Small intestine (tissue), 16 donors: ENCODE measurements at places on chromosomes 11 and 22.

- no peaks in the 10 kb centered on the region for H3K36me3 ChIP-seq
- H3K27ac ChIP-seq: no peak overlapping the region
- no peak overlapping the region for H3K4me3 ChIP-seq
- no peak for DNase-seq
- H3K27me3 ChIP-seq: no peaks in the 10 kb centered on the region
Measured at GRCh38 chr11:69419662-69420395, 61.6 kb upstream of the LINC01488 start.

- no peak within 1 kb of the TSS for H3K4me3 ChIP-seq
- peak; percentile 48 for DNase-seq
- no peaks in the 10 kb centered on the region for H3K4me1 ChIP-seq
Measured at GRCh38 chr11:74731301-74732094, at the start of gene CHRDL2. TSS of gene CHRDL2 (minus strand) at chr11:74731426. CDS start at chr11:74730888, 538 bp downstream.

DNA sequence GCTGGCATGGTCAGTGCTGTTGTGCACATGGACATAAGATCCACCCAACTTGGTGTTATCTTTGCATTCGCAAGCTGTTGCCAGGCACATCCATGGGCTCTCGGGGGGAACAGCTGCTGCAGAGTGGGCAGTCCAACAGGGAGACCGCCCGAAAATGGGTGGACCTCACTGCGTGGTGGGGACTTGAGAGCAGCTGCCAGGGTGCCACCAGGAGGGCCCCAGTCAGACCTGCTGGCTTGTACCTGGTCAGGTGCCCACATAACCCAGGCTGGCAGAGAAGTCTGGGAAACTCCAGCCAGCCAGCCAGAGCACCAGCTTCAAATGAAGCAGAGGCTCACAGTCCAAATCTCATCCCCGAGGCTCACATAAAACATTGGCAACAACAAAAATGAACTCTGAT is 120.2 kb downstream of the BCR start:
- no peak for DNase-seq
- H3K27me3 ChIP-seq: no peaks in the 10 kb centered on the region
- no peak overlapping the region for H3K27ac ChIP-seq
- H3K36me3 ChIP-seq: peaks cover 3% of the 10 kb centered on the region
- H3K4me3 ChIP-seq: no peak overlapping the region

GRCh38 chr22:36546092-36546804 is 17.3 kb upstream of the EIF3D start:
- H3K27ac ChIP-seq: no peak overlapping the region
- H3K27me3 ChIP-seq: peaks cover 16% of the 10 kb centered on the region
- H3K4me3 ChIP-seq: no peak overlapping the region
- H3K36me3 ChIP-seq: no peaks in the 10 kb centered on the region

GRCh38 chr11:117836077-117836960 is 11.8 kb upstream of the FXYD2 start:
- H3K4me3 ChIP-seq: no peak overlapping the region
- H3K27me3 ChIP-seq: no peaks in the 10 kb centered on the region

- no peaks in the 10 kb centered on the region for H3K4me1 ChIP-seq
- no peak for DNase-seq
- no peak overlapping the region for H3K27ac ChIP-seq
Measured at GRCh38 chr11:61357233-61357893, 4.3 kb downstream of the CYB561A3 start.
